Stimulated activated CD4-positive, alpha-beta T cell treated with anti-CD3 and anti-CD28 coated beads, Interleukin-12 subunit alpha, Interleukin-12 subunit beta, amount 100 ng/mL, for 24 hours (primary cell): ENCODE measurements at places on chromosomes 2 and 18.
A peak's percentile ranks its signal among the peaks of the same experiment; 100 is the strongest.

GRCh38 chr2:86301009-86301408, 36.4 kb downstream of the REEP1 start:
- DNase-seq, result no peak

DNA sequence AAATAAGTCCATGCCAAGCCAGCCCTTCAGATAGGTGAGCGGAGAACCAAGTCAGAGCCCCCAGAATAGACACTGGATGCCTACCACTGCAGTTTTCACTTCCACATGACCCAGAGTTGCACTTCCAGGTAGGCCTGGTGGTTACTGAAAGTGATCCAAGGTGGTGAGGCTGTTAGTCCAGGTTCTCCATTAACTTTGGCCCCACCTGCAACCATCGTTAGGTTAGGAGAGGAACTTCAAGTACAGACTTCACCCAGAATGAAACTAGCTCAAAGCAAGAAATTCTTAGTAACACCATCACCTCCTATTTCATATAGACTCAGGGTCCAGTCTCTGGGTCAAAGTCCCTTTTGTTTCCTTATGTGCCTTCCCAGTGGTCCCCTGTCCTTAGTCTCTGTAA, 293.1 kb upstream of the ID2 start:
- no peak for DNase-seq

DNA sequence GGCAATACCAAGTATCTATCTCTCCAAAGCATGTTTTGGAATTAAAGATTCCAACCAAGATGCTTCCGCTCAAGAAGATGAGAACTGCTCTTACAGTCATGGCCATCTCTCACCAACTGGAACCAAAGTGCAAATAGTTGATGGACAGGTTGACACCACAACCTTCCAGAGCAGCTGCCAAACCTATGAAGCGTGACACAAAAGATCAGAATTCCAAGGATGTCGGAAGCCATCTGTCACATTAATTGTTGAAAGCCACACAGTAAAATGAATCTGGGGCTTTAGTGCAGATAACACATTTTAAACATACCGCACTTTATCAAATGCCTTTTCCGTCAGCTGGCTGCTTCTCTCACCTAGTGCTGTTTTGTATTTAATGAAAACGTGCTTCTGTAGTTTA, 195.7 kb downstream of the CDH20 start:
- DNase-seq, result no peak

DNA sequence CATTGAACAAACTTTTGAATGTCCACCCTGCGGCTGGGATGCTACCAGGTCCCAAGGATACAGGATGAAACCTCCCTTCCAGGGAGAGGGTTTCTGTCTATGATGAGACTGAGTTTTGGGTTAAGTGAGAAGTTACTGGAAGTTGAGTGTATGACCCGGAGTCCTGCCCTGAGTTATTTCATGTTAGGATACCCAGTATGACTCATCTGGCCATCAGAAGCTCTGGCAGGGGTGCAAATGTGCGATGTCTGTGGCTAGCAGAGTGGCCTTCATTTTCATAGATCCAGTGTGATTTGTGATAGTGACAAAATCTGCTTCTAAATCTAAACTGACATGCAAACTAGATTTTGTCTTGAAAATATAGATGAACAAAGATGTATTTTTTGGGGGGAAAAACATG, 55.3 kb downstream of the KCTD1 start:
- no peak for DNase-seq

DNA sequence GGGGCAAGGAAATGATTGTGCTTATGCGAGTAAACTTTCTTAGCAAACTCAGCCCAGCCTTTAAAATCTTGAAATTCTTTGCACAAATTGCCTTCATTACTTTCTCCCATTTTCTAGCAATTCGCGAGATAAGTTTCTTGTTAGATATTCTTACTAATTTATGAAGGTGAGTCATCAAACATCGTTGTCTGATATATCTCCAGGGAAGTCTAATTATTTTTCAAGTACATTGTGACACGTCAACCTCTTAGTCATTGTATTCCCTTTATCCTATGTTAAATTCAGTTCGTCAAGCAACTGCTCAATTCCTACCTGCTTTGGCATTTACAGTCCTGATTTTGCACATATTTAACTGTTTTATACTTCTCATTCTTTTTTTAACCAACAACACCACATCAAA, 854.5 kb upstream of the CRIM1 start:
- DNase-seq, result no peak

DNA sequence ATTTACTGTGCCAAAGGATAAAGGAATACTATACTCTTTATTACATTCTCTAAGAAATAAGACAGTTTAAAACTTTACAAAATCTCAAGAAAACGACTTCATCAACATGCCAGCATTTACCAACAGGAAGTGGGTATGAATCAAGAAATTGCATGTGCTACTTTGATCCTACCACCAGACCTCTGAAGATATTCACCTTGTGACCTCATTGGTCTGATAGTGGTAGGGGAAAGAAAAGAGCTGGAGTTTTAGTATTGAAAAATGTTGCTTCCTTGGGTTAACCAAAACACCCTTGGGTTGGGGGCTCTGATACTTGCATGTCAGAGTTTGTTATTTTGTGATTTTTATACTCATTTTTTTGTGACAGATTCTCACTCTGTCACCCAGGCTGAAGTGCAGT, 84.1 kb upstream of the LPIN2 start:
- DNase-seq, result no peak

DNA sequence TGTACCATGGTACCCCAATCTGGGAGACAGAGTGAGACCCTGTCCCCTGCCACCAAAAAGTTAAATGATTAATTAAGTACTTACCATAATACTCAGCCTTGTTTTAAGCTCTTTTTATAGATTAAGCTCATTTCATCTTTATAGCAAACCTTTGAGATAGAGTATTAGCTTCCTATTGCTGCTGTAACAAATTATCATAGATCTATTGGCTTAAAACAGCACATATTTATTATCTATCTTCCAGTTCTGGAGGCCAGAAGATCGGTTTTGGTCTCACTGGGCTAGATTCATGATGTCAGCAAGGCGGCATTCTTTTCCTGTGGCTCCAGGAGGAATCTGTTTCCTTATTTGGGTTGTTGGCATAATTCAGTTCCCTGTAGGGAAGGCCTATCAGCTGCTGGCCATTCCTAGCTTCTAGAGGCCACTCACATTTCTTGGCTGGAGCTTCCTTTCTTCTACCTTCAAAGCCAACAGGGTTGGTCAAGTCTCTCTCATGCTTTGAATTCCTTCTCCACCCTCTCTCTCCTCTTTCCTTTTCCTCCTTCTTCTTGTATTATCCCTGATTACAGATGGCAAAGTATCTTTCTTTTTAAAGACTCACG, 13.7 kb upstream of the GREB1 start:
- DNase-seq, result no peak

- DNase-seq, result no peak
Observed at GRCh38 chr2:174846941-174847938, 83.0 kb upstream of the CHRNA1 start.

DNA sequence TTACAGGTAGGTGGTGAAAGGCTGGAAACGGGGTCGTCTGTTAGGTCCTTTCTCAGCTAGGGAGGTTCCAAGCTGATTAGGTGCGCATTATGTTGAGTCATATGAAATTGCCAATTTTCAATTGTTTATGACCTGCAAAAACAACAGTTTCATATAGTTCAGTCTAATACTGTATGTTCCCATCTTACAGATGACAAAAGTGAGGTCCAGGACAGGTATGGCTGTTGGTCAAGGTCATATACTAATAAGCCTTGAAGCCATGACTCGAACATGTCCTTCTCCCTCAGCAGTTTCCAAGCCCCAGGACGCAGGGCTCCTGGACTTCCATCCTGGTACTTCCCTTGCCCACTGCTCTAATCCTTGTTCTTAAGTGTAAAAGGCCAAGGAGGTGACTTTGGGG, 81.7 kb upstream of the MCFD2 start:
- DNase-seq, result no peak

- DNase-seq, result no peak
Observed at GRCh38 chr2:140657657-140658056, 1473.2 kb downstream of the LRP1B start.

- DNase-seq, result no peak
Observed at GRCh38 chr2:119415630-119416029, 16.0 kb upstream of the TMEM37 start.

- no peak for DNase-seq
Observed at GRCh38 chr2:60531701-60532133, 21.7 kb downstream of the BCL11A start.

DNA sequence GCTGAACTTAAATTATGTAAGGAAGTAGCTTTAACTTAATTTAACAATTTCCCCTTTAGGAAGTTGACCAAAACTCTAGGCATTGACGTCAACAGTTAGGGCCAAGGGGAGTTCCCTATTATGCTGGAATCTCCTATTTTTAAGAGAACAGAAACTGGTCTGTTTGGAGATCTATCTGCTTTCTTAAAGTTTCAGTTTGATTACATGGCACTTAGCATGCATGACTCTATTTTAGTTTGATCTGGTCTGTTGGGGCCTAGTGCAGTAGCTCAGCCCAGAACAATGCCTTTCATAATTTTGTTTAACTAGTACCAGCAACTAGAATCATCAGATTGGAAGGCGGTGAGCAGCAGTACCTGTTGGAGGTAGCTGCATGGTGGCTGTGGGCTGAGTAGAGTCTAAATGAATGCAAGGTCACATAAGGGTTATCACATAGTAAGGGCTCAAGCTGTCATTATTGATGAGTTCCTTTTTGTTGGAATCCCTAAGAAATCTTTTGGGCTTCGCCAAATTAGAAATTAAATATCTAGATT, 60.5 kb upstream of the ZNG1B start:
- no peak for DNase-seq

DNA sequence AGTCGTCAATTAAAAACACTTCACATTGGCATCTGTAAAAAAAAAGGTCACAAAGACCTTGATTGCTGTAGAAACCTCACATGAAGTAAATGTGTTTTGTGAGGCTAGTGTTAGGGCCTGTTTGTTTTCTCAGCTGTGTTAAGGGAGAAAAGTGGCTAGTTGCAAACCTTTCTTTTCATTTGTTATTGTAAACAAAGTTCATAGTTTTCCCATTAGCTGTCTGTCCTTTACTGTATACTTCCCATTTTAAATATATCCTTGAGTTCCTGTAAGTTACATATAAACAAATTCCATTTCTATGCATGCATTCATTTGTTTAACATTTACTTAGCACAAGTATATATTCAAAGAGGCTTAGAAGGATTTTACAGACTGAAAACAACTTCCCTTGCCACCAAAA, 1250.2 kb downstream of the LRP1B start:
- DNase-seq, result no peak

GRCh38 chr2:137051778-137052398, 286.5 kb downstream of the THSD7B start:
- no peak for DNase-seq

- no peak for DNase-seq
Observed at GRCh38 chr2:12652723-12653122, 64.0 kb upstream of the TRIB2 start.

- DNase-seq, result no peak
Observed at GRCh38 chr2:44578471-44579093, 216.8 kb downstream of the CAMKMT start.

- peak; percentile 54 for DNase-seq
Observed at GRCh38 chr2:219029829-219030165, 11.5 kb downstream of the CFAP65 start.
